Thoracic aorta (tissue), 2 donors: ENCODE measurements at places on chromosomes 5 and 9. TPM values are rescaled to one million over a fixed set of nuclear protein-coding genes. Genes with fewer than 3 reads are reported as not detected.

Gene ANGPTL2
- 18.6 TPM for total RNA-seq

- H3K4me1 ChIP-seq = no peaks in the 10 kb centered on the region
- DNase-seq = no peak
- no peak overlapping the region for H3K4me3 ChIP-seq
- no peaks in the 10 kb centered on the region for H3K36me3 ChIP-seq
- no peaks in the 10 kb centered on the region for H3K27me3 ChIP-seq
These were observed 49.2 kb upstream of the NTRK2 start for GRCh38 chr9:84620338-84620737.

Gene SNAPC3
- total RNA-seq = 39.4 TPM

Gene MRRF
- total RNA-seq = 16.9 TPM

DNA sequence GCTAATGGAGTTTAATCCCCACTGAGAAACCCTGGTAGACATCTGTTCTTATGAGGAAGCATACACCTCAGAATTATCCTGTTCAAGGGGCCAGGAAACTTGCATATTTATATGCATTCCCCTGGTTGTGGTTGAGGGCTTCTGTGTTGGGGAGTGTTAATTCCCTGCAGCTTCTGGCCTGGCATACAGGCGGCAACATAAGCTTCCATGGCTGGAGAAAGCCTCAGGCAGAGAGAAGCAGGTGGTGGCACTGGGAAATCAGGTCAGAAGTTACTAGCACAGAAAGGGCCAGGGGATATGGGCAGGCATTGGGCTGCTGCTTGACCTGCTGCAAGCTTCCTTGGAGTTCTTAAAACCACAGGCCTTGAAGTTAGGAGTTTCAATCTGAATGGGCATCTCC lies 166.1 kb upstream of the SEMA6A start:
- no peak for DNase-seq
- peaks cover 11% of the 10 kb centered on the region for H3K4me1 ChIP-seq
- H3K36me3 ChIP-seq = no peaks in the 10 kb centered on the region
- no peak overlapping the region for H3K4me3 ChIP-seq

DNA sequence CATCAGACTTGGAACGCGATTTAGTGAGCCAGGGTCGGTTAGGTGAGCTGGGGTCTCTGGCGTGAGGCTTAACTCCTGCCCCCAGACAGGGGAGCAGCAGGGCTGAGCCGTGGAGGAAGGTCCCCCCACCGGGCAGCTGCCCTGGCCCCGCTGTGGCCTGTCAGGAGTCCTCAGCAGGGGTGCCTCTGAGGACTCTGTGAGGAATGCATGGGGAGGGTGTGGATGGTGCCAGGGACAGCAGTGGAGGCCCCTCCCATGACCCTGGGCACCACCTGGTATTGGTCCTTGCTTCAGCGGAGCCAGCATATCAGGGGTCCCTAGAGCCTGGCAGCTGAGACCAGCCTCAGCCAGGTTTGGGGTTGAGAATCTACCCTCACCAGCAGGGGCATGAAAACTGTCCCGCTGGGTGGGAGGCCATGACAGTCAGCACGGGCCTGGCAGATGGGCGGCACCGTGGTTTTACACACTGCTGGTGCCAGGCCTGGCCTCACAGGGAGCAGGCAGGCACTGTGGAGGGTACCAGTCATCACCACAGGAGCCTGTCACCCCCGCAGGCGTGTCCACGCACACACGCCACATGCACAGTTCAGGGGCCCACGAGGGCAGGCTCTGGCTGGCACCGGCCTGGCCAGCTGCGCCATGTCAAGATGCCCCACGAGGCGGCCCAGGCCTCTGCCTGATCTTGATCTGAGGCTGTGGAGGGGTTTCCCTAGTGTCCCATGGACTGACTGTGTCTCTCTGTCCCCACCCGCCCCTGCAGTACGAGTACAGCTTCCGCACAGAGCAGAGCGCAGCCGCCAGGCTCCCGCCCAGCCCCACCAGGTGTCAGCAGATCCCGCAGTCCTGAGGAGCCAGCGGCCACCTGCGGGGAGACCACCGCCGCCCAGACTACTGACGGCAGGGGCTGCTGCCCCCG lies 111.1 kb upstream of the LMX1B start:
- no peak overlapping the region for H3K4me3 ChIP-seq
- no peak overlapping the region for H3K27ac ChIP-seq
- H3K36me3 ChIP-seq = peaks cover 12% of the 10 kb centered on the region
- no peak for DNase-seq

Gene SFXN1
- total RNA-seq = 22.9 TPM

GRCh38 chr5:109990723-109991359 lies 301.1 kb downstream of the MAN2A1 start:
- no peak overlapping the region for H3K4me3 ChIP-seq
- DNase-seq = no peak
- no peaks in the 10 kb centered on the region for H3K36me3 ChIP-seq
- no peak overlapping the region for H3K27ac ChIP-seq
- no peaks in the 10 kb centered on the region for H3K27me3 ChIP-seq

Gene FLT4
- 10.8 TPM for total RNA-seq

- H3K27me3 ChIP-seq = no peaks in the 10 kb centered on the region
- H3K27ac ChIP-seq = no peak within 1 kb of the TSS
- H3K36me3 ChIP-seq = no peaks in the 10 kb centered on the region
- no peak for DNase-seq
- peak within 1 kb of the TSS; percentile 66 for H3K4me3 ChIP-seq
These were observed at the start of gene PCDHGA10 for GRCh38 chr5:141412854-141413539. PCDHGA10 (plus strand) TSS chr5:141412987; CDS start chr5:141413176, 189 bp downstream.

DNA sequence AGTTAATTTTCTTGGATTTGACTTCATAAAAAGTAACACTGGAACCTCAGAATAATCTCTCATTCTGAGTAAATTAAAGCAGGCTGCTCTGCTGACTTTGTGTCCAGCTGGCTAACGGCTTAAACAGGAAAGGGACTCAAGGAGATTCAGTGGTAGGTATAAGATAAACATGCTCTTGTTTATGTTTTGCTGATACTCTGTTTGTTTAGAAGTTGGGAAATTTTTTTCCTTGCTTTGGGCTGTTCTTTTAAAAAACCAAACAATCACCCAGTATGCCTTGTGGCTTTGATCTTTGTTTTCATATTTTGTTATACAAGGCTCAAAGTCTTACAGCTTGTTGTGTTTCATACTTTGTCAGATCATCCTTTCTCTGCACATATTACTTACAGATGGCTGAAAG lies 237.6 kb upstream of the RIOK2 start:
- no peaks in the 10 kb centered on the region for H3K4me1 ChIP-seq
- no peaks in the 10 kb centered on the region for H3K36me3 ChIP-seq
- H3K4me3 ChIP-seq = no peak overlapping the region
- H3K27me3 ChIP-seq = no peaks in the 10 kb centered on the region
- DNase-seq = no peak

Gene PDE4D
- total RNA-seq = 85.8 TPM
